Memory B cell (primary cell): ENCODE measurements at places on chromosomes 6 and 20.

GRCh38 chr20:62529896-62530642 is 54.3 kb upstream of the GATA5 start:
- DNase-seq, result no peak
- no peak overlapping the region for H3K27ac ChIP-seq
- peaks cover 23% of the 10 kb centered on the region for H3K27me3 ChIP-seq

GRCh38 chr6:743320-744096 is 50.6 kb upstream of the EXOC2 start:
- no peak for DNase-seq
- H3K27ac ChIP-seq, result no peak overlapping the region
- no peak overlapping the region for H3K4me3 ChIP-seq
- H3K4me1 ChIP-seq, result no peaks in the 10 kb centered on the region
- peaks cover 8% of the 10 kb centered on the region for H3K27me3 ChIP-seq

DNA sequence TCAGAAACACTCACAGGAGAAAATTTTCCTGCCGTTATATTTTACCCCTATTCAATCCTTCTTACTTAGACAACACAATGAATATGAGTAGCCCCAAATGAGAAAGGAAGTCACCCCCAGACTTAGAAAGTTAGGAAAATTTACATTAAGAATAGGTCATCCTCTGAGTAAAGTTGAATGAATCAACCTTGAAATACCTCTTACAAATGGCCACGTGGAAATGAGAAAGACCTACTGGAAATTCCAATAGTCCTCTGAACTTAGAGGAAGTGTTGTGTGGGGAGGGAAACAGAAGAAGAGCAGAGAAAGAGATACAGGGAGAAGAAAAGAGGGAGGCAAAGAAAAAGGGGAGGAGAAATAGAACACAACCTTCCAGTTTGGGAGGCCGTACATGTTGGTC is 43.7 kb downstream of the PHACTR1 start:
- DNase-seq, result no peak
- H3K36me3 ChIP-seq, result no peaks in the 10 kb centered on the region
- H3K4me1 ChIP-seq, result no peaks in the 10 kb centered on the region
- H3K4me3 ChIP-seq, result no peak overlapping the region
- H3K27me3 ChIP-seq, result peaks cover 16% of the 10 kb centered on the region

GRCh38 chr6:138371452-138371711 is 6.3 kb upstream of the SMIM28 start:
- H3K36me3 ChIP-seq, result peaks cover 1% of the 10 kb centered on the region
- H3K4me3 ChIP-seq, result no peak overlapping the region
- peaks cover 11% of the 10 kb centered on the region for H3K27me3 ChIP-seq
- H3K4me1 ChIP-seq, result no peaks in the 10 kb centered on the region
- DNase-seq, result no peak

GRCh38 chr6:105495515-105495914 is 92.6 kb upstream of the PREP start:
- no peak for DNase-seq
- no peaks in the 10 kb centered on the region for H3K4me1 ChIP-seq
- H3K27me3 ChIP-seq, result no peaks in the 10 kb centered on the region
- no peak overlapping the region for H3K27ac ChIP-seq
- H3K36me3 ChIP-seq, result no peaks in the 10 kb centered on the region
- no peak overlapping the region for H3K4me3 ChIP-seq

GRCh38 chr20:55893031-55893430 is 112.3 kb downstream of the CBLN4 start:
- no peaks in the 10 kb centered on the region for H3K36me3 ChIP-seq
- H3K27ac ChIP-seq, result no peak overlapping the region
- no peak overlapping the region for H3K4me3 ChIP-seq
- DNase-seq, result no peak
- no peaks in the 10 kb centered on the region for H3K4me1 ChIP-seq

GRCh38 chr6:82467338-82467737 is 103.7 kb downstream of the TPBG start:
- no peak overlapping the region for H3K4me3 ChIP-seq
- H3K27ac ChIP-seq, result no peak overlapping the region
- H3K27me3 ChIP-seq, result no peaks in the 10 kb centered on the region
- DNase-seq, result no peak

GRCh38 chr20:64228751-64229506 is 26.6 kb upstream of the PCMTD2 start:
- H3K36me3 ChIP-seq, result peaks cover 2% of the 10 kb centered on the region
- H3K4me3 ChIP-seq, result no peak overlapping the region
- no peak overlapping the region for H3K27ac ChIP-seq
- peaks cover 11% of the 10 kb centered on the region for H3K27me3 ChIP-seq
- no peak for DNase-seq
- peaks cover 4% of the 10 kb centered on the region for H3K4me1 ChIP-seq

DNA sequence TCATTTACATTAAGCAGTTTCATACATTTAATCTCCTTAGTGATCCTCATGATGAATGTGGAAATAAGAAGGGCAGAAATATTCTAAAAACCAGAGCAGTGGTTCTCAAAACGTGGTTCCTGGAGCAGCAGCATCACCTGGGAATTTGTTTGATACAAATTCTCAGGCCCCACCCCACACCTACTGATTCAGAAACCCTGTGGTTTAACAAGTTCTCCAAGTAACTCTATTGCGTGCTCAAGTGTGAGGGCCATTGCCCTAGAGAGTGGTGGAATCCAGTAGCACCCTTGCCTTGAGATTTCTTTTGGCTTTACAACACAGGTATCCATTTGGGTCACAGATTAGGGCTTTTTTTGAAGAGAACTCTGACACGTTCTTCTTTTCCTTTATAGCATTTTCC is 354.6 kb upstream of the FLRT3 start:
- no peaks in the 10 kb centered on the region for H3K4me1 ChIP-seq
- no peaks in the 10 kb centered on the region for H3K27me3 ChIP-seq
- no peaks in the 10 kb centered on the region for H3K36me3 ChIP-seq

- DNase-seq, result peak; percentile 62
- no peaks in the 10 kb centered on the region for H3K27me3 ChIP-seq
- peak overlapping the region; percentile 90 for H3K27ac ChIP-seq
- H3K4me3 ChIP-seq, result peak overlapping the region; percentile 9
- peaks cover 41% of the 10 kb centered on the region for H3K4me1 ChIP-seq
These were observed 15.9 kb downstream of the GPR31 start for GRCh38 chr6:167141667-167142432.

- H3K27ac ChIP-seq, result no peak overlapping the region
- DNase-seq, result no peak
- H3K27me3 ChIP-seq, result no peaks in the 10 kb centered on the region
- no peaks in the 10 kb centered on the region for H3K36me3 ChIP-seq
- H3K4me3 ChIP-seq, result no peak overlapping the region
These were observed 65.7 kb downstream of the NKAIN2 start for GRCh38 chr6:123869334-123869733.

GRCh38 chr6:15520626-15521203 is 142.1 kb downstream of the DTNBP1 start:
- H3K4me1 ChIP-seq, result peaks cover 3% of the 10 kb centered on the region
- DNase-seq, result no peak
- H3K4me3 ChIP-seq, result no peak overlapping the region

DNA sequence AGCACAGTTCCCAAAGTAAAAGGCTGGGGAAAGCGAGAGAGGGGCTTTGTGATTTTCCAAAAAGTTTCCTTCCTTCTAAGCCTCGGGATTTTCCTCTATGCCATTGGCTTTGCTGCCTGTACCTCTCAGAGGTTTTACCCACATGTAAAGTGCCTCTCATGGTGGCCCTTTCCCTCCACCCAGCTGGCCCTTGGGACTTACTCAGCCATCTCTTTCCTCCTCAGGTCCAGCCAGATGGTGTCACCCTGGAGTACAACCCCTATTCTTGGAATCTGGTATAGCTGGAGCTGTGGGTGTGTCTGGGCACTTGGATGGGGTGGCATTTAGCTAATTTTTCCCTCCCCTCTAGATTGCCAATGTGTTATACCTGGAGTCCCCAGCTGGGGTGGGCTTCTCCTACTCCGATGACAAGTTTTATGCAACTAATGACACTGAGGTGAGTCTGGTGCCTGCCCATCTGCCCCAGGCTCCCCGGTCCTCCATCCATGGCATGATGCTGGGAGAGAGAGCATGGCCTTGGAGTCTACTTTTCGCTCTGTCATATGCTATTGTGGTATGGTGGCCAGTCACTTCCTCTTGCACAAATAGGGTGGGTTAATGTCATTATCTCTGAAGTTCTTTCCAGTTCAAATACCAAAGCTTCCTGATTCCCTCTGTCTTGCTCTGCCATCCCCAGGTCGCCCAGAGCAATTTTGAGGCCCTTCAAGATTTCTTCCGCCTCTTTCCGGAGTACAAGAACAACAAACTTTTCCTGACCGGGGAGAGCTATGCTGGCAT is 1.1 kb downstream of the CTSA start:
- no peak for DNase-seq
- H3K27ac ChIP-seq, result peak overlapping the region; percentile 91
- no peaks in the 10 kb centered on the region for H3K27me3 ChIP-seq
- peaks cover 25% of the 10 kb centered on the region for H3K4me1 ChIP-seq
- peak overlapping the region; percentile 93 for H3K4me3 ChIP-seq

GRCh38 chr6:39281312-39281980 is 32.8 kb downstream of the KCNK17 start:
- peaks cover 7% of the 10 kb centered on the region for H3K27me3 ChIP-seq
- DNase-seq, result no peak
- H3K4me3 ChIP-seq, result no peak overlapping the region
- peaks cover 2% of the 10 kb centered on the region for H3K4me1 ChIP-seq
- no peaks in the 10 kb centered on the region for H3K36me3 ChIP-seq

GRCh38 chr20:1164871-1165270 is 19.9 kb downstream of the TMEM74B start:
- no peak overlapping the region for H3K27ac ChIP-seq
- H3K4me1 ChIP-seq, result peaks cover 3% of the 10 kb centered on the region
- H3K36me3 ChIP-seq, result peaks cover 68% of the 10 kb centered on the region
- H3K4me3 ChIP-seq, result no peak overlapping the region
- DNase-seq, result no peak
- H3K27me3 ChIP-seq, result no peaks in the 10 kb centered on the region

DNA sequence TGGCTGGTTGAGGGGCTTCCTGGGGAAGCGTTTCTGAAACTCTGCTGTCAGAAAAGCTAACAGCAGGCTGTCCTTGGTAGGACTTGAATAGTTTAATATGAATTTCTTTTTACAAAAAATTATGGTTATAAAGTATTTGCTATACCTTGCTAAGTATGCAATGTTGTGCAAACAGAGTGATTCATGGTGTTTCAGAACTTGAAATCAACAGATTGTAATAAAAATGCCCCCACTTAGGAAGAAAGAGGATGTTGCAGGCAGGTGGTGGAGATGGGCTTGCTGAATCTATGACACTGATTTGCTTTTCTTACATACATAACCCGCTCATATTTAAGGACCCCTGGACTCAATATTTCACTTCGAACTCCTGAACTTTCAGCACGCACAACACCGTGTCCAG is 211.6 kb downstream of the THBS2 start:
- no peak for DNase-seq
- H3K27ac ChIP-seq, result no peak overlapping the region

- no peak overlapping the region for H3K4me3 ChIP-seq
- peaks cover 2% of the 10 kb centered on the region for H3K4me1 ChIP-seq
These were observed 36.5 kb downstream of the WDR27 start for GRCh38 chr6:169665289-169665688.

GRCh38 chr20:34987288-34988190 is 31.9 kb downstream of the MYH7B start:
- peaks cover 3% of the 10 kb centered on the region for H3K4me1 ChIP-seq
- H3K4me3 ChIP-seq, result no peak overlapping the region
- DNase-seq, result no peak
- no peak overlapping the region for H3K27ac ChIP-seq
- H3K27me3 ChIP-seq, result peaks cover 8% of the 10 kb centered on the region
- no peaks in the 10 kb centered on the region for H3K36me3 ChIP-seq

GRCh38 chr20:52536841-52537400 is 345.3 kb upstream of the ZFP64 start:
- H3K36me3 ChIP-seq, result no peaks in the 10 kb centered on the region
- no peak overlapping the region for H3K27ac ChIP-seq
- H3K4me3 ChIP-seq, result no peak overlapping the region
- H3K4me1 ChIP-seq, result peaks cover 3% of the 10 kb centered on the region

DNA sequence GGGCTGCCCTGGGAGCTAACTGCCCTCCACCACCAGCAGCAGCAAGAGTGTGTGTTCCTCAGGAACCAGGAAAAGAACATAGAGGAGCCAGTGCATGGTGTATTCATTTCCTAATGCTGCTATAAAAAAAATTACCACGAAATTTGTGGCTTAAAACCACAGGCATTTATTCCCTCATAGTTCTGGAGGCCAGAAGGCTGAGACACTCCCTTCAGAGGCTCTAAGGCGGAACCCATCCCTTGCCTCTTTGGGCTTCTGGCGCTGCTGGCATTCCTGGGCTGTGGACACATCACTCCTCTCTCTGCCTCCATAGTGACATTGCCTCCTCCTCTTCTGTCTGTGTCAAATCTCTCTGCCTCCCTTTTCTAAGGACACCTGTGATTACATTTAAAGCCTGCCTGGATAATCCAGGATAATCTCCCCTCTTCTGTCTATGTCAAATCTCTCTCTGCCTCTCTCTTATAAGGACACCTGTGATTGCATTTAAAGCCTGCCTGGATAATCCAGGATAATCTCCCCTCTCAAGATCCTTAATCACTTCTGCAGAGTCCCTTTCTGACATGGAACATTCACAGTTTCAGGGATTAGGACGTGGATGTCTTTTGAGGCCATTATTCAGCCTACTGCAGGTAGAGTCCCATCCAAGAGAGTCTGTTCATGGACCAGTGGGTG is 54.7 kb downstream of the NDUFAF5 start:
- H3K36me3 ChIP-seq, result no peaks in the 10 kb centered on the region
- H3K4me1 ChIP-seq, result no peaks in the 10 kb centered on the region
- DNase-seq, result no peak

GRCh38 chr6:169048865-169049205 is 204.8 kb downstream of the THBS2 start:
- DNase-seq, result no peak
- H3K27me3 ChIP-seq, result peaks cover 2% of the 10 kb centered on the region
- H3K4me1 ChIP-seq, result no peaks in the 10 kb centered on the region
- H3K36me3 ChIP-seq, result no peaks in the 10 kb centered on the region
- no peak overlapping the region for H3K27ac ChIP-seq

DNA sequence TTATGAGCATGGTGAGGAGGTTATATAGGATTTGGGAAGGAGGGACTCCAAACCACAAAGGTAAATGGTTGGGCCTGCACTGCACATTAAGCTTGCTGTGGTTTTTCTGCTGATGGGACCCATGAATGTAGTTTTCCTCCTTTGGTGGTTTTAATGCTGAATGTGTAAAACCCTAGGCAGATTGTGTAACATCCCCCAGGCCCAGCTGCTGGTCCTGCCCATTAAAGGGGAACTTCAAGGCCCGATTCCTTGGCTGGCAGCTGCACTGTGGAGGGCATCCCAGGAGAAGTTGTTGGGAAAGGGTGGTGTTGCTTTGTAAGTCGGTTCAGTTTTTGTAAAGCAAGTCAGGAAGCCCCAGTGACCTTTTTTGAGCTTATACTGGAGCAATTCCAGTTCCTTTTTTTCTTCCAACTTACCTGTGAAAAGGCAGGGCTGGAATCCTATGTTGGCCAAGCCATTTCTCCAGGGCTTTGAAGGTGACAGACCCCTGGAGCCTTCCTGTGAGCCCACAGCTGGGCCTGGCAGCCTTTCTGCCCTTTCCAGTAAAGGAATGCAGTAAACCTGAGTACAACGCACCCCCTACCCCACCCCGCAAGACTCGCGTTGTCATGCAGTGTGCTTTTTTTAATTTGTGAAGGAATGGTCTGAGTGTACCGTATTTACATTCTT is 43.1 kb upstream of the NAA20 start:
- DNase-seq, result no peak
- H3K4me1 ChIP-seq, result no peaks in the 10 kb centered on the region
- H3K36me3 ChIP-seq, result no peaks in the 10 kb centered on the region
- no peak overlapping the region for H3K27ac ChIP-seq
- no peak overlapping the region for H3K4me3 ChIP-seq
